ENCODE measurements at places on chromosomes 3 and 15.

DNA sequence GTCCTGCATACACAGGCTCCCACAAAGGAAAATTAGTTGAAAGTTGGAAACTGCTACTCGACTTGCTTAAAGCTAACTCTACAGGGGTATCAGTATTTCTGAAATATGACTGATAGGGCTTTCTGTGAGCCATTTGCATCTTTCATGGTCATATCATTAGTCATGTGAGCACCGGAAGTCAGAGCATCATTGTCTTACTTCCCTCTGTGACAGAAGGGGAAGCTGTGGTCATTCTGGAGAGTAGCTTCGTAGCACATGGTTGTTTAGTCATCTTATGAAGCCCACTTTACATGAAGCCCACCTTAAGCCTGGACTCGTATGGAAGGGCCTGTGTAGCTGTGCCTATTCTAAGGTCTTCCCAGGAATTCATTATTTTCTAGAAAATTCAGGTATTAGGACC lies 69.0 kb downstream of the COL6A5 start:
- peak; percentile 1 for DNase-seq

- DNase-seq, result no peak
Observed at GRCh38 chr15:81288616-81289015, 35.3 kb downstream of the STARD5 start.

DNA sequence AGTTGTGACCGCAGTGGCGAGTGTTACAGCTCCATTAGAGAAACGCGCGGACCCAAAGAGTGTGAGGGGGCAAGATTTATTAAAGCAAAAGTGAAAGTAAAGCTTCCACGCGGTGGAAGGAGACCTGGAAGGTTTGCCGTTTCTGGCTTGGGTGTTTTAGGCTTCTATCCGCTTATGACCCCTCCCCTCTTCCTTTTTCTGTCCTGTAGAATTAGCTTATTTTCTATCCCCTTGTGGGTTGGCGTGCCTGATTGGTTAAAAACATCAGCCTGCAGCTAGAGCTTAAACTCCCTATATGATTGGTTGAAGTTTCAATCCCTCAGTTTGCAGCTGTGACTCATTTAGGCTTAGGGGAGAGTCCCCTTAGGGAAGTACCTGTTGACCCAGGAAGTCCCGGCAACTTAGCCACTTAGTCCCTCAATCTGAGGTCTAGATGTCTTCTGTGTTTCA lies 39.6 kb downstream of the C3orf38 start:
- peak; percentile 9 for DNase-seq

DNA sequence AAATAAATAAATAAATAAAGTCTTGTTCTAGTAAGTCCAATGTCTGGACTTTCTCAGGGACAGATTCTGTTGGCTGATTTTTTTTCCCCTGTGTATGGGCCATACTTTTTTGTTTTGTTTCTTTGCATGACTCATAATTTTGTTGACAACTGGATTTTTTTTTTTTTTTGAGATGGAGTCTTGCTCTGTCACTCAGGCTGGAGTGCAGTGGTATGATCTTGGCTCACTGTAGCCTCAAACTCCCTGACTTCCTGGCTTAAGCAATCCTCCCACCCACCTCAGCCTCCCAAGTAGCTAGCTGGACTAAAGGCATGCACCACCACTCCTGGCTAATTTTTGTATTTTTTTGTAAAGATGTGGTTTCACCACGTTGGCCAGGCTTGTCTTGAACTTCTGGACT lies 38.9 kb downstream of the TICRR start:
- DNase-seq, result no peak

GRCh38 chr15:70504299-70504951 lies 258.9 kb downstream of the UACA start:
- DNase-seq, result peak; percentile 73

Measured in GM06990 (cell line).